ENCODE measurements at places on chromosomes 1 and 21.

DNA sequence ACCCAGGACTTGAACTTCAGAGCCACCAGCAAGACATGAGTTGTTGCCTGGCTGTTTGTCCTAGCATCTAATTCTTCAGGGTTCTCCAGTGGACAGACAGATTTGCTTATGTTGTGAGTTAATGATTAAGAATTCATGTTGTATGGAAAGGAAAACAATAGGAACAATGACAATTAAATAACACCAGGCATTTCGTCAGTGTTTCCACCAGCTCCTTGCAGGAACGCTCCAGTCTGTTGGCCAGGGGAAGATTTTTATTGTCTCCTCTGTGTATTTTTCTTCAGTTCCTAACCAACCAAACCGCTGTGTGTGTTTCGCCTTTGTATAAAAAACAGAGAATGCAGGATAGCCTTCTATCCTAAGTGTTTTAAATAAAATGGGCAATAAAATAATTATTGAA, 64.4 kb upstream of the PTGFR start:
- DNase-seq, result no peak
- no peak overlapping the region for H3K4me3 ChIP-seq
- H3K27me3 ChIP-seq, result no peaks in the 10 kb centered on the region
- H3K27ac ChIP-seq, result no peak overlapping the region
- no peaks in the 10 kb centered on the region for H3K4me1 ChIP-seq

- H3K4me1 ChIP-seq, result peaks cover 2% of the 10 kb centered on the region
- H3K36me3 ChIP-seq, result no peaks in the 10 kb centered on the region
- no peak overlapping the region for H3K4me3 ChIP-seq
- H3K27me3 ChIP-seq, result no peaks in the 10 kb centered on the region
- H3K27ac ChIP-seq, result no peak overlapping the region
Observed at GRCh38 chr1:246032984-246033383, 474.1 kb downstream of the SMYD3 start.

DNA sequence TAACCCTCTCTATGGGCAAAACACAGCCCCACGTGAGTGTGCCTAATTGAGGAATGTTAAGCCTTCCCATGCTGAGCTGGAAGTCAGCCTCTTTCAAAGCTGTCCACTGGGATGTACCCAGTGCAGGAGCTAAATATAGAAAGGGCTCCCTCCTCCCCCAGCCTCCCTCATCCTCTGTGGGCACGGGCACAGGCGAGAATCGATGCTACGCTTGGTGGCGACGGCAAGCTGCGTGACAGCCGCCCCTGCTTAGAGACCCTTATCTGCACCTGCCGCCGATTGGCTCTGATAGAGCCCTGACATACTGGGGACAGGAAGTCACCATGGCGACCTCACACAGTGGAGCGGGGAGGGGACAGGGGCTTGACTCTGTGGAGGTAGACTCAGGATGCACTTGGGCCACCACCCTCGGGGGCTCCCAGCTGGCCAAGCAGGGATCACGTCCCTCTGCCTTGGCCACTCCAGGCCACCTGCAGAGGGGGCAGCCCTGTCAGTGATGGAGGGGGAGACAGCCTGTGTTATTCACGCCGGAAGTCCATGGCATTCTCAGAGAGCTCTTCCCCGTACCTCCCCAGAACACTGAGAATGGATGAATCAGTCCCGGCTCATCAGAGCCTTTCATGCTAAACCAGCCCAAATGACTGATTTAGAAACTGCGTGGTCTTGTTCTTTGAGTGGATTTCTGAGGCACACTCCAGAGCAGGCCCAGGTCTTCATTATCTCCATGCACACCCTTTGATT, 84.8 kb downstream of the KCND3 start:
- no peak overlapping the region for H3K4me3 ChIP-seq
- H3K4me1 ChIP-seq, result no peaks in the 10 kb centered on the region
- no peak for DNase-seq
- H3K27ac ChIP-seq, result no peak overlapping the region

GRCh38 chr1:21966247-21967000, 10.4 kb upstream of the CELA3B start:
- H3K27me3 ChIP-seq, result peaks cover 8% of the 10 kb centered on the region
- H3K4me3 ChIP-seq, result no peak overlapping the region
- H3K4me1 ChIP-seq, result peaks cover 2% of the 10 kb centered on the region

DNA sequence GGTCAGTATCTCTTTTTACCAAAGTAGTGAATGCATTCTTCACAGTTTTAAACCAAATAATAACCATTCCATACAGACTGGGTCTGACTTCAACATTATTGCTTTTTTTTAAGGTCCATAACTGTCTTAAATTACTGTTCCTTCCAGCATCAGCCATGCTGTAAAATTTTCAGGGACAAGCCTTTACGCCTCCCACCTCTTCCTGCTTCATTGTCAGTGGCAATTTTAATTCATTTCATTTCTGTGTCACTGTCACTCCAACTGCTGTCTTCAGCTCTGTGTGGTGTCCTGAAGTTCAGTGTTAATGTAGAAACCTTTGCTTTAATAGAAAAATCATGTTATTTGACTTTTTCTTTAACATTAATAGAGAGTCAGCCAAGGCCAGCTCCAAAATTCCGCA, 365.6 kb upstream of the PTBP2 start:
- H3K4me3 ChIP-seq, result no peak overlapping the region
- no peaks in the 10 kb centered on the region for H3K36me3 ChIP-seq
- H3K27ac ChIP-seq, result no peak overlapping the region
- H3K4me1 ChIP-seq, result no peaks in the 10 kb centered on the region
- no peak for DNase-seq

DNA sequence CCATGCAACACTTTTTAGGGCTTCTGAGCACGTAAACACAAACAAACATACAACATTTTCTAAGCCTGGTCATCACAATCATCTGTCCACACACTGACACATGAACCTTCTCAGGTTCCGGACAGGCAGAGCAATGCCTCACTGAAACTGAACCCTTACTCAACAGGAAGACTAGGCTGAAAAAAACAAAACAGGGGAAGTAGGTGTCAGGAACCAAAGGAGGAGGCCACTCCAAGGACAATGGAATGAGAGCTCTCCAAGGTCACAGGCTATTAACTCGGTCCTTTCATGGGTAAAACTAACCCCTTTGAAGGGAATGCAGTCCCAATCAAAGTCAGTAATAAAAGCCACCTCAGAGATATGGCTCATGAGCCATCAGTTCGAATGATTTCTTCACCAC, 76.6 kb downstream of the FAM78B start:
- H3K27ac ChIP-seq, result no peak overlapping the region
- H3K4me1 ChIP-seq, result no peaks in the 10 kb centered on the region
- H3K27me3 ChIP-seq, result peaks cover 6% of the 10 kb centered on the region
- no peaks in the 10 kb centered on the region for H3K36me3 ChIP-seq

DNA sequence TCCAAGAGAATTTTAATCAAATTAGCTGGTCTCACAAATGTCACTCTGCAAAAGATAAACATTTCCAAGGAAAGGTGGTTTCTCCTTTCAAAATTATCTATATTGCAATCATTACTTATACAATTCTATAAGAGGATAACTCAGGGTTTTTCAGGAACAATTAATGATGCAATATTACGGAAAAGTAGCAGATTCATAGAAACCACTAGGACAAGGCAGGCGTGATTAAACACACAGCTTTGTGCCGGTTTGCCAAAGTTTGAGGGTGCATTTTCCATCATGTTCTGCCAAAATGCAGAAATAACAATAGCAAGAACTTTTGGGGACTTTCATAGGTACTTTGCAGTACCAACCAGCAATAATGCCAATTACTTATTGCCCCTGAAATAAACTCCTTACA, 605 bp downstream of the TNFRSF9 start:
- no peak overlapping the region for H3K27ac ChIP-seq
- H3K4me1 ChIP-seq, result peaks cover 31% of the 10 kb centered on the region
- peaks cover 30% of the 10 kb centered on the region for H3K27me3 ChIP-seq
- H3K4me3 ChIP-seq, result no peak overlapping the region

- H3K4me3 ChIP-seq, result no peak overlapping the region
- peaks cover 7% of the 10 kb centered on the region for H3K27me3 ChIP-seq
- H3K36me3 ChIP-seq, result no peaks in the 10 kb centered on the region
- no peak for DNase-seq
Observed at GRCh38 chr1:35210321-35211119, 17.6 kb upstream of the SFPQ start.

DNA sequence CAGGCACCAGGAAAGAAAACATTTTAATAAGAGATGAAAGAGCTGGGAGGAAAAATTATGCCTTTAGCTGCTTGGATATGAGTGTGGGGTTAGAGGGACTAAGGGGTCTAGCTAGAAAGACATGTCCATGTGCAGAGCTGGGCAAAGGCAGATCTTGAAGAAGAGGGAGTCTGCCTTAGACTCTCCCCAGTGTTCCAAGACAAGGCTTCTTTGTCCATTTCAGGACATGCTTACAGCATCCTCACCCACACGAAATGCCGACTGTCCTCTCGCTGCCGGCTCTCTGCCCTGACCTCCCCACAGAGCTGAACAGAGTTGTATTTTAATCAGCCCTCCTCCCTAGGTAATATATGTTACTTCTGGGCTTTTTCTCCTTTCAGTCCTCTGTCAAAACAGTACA, 100.7 kb upstream of the ATP1B1 start:
- no peak overlapping the region for H3K4me3 ChIP-seq
- H3K27me3 ChIP-seq, result no peaks in the 10 kb centered on the region
- no peak for DNase-seq

DNA sequence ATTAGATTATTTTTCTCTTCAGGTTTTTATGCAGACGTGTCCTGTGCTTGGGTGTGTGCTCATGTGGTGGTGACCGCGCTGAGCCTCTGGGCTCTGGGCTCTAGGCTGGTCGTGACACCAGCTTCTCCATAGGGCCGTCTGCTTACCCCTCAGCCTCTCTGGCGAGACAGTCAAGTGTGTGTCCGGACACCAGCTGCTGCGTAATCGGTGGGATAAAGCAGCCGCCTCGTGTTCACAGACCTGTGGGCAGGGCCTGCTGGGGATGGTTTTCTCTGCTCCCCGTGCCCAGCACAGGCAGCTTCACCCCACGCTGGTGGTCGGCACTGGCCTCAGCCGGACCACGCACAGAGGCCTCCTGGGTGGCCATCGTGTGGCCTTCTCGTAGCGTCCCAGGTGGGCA, 33.6 kb upstream of the DIP2A start:
- H3K4me3 ChIP-seq, result no peak overlapping the region
- H3K36me3 ChIP-seq, result peaks cover 49% of the 10 kb centered on the region
- no peak for DNase-seq
- no peaks in the 10 kb centered on the region for H3K27me3 ChIP-seq

- no peak overlapping the region for H3K27ac ChIP-seq
- H3K4me3 ChIP-seq, result no peak overlapping the region
- peaks cover 19% of the 10 kb centered on the region for H3K4me1 ChIP-seq
- DNase-seq, result no peak
- peaks cover 19% of the 10 kb centered on the region for H3K27me3 ChIP-seq
- no peaks in the 10 kb centered on the region for H3K36me3 ChIP-seq
Observed at GRCh38 chr1:112470966-112471365, 37.8 kb upstream of the WNT2B start.

DNA sequence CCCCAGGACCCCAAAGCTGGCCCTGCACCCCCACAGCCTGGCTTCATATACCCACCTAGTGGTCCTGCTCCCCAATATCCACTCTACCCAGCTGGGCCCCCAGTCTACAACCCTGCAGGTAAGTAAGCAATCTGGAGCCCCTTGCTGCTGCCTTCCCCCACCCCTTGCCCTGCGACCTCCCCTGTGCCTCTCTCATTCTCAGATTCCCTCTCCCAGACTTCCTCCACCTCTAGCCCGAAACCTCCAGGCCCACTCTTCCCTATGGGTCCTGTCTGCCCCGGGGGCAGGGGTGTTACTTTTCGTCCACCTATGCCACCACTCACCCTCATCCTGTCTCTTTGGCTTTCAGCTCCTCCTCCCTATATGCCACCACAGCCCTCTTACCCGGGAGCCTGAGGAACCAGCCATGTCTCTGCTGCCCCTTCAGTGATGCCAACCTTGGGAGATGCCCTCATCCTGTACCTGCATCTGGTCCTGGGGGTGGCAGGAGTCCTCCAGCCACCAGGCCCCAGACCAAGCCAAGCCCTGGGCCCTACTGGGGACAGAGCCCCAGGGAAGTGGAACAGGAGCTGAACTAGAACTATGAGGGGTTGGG, 2.9 kb downstream of the SHISA4 start:
- H3K27me3 ChIP-seq, result peaks cover 53% of the 10 kb centered on the region
- no peak overlapping the region for H3K4me3 ChIP-seq
- no peak for DNase-seq
- H3K27ac ChIP-seq, result no peak overlapping the region
- H3K4me1 ChIP-seq, result peaks cover 11% of the 10 kb centered on the region

GRCh38 chr1:168271636-168272035, 9.0 kb upstream of the TBX19 start:
- peaks cover 19% of the 10 kb centered on the region for H3K36me3 ChIP-seq
- no peak overlapping the region for H3K27ac ChIP-seq
- H3K4me3 ChIP-seq, result no peak overlapping the region
- peaks cover 8% of the 10 kb centered on the region for H3K4me1 ChIP-seq
- no peak for DNase-seq

DNA sequence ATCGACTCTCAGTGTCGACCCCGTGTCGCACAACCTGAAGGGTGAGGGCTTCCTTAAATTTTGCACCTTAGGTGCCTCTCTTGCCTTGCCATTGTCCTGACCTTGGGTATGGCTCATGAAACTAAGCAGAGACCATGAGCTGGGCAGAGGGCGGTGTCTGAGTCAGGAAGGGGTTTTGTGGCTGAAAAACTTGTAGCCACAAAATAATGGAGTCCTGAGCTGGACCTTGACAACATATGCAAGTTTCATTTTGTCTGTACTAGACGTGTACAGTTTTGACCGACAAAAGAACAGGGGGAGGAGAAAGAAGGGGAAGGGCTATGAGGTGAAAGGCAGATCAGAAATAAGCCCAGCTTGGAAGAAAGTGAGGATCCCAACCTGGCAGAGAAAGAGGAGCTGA, 8.3 kb upstream of the RUNX1 start:
- H3K4me3 ChIP-seq, result no peak overlapping the region
- peaks cover 8% of the 10 kb centered on the region for H3K4me1 ChIP-seq
- no peak overlapping the region for H3K27ac ChIP-seq
- H3K36me3 ChIP-seq, result no peaks in the 10 kb centered on the region
- DNase-seq, result no peak

- no peaks in the 10 kb centered on the region for H3K36me3 ChIP-seq
- DNase-seq, result no peak
- no peak overlapping the region for H3K27ac ChIP-seq
- peaks cover 3% of the 10 kb centered on the region for H3K4me1 ChIP-seq
Observed at GRCh38 chr1:89945852-89946476, 48.9 kb upstream of the ZNF326 start.

DNA sequence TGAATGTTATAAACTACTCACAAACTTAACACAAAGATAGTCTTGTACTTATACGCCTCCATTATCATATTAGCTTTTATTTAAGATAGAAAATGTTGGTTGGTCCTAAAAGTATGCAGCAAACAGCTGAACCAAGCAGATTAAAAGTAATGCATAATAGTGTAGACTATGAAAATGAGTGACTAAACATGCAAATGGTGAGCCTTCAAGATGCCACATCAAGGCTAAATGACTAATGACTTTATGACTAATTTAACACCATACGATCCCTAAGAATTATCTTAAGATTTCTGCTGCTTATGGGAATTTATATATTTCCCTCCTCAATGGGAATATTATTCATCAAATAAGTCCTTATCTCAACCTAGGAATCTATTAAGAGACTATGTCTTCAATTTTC, 4.6 kb downstream of the GPATCH2 start:
- no peak overlapping the region for H3K27ac ChIP-seq
- DNase-seq, result no peak
- H3K4me1 ChIP-seq, result peaks cover 36% of the 10 kb centered on the region
- no peaks in the 10 kb centered on the region for H3K27me3 ChIP-seq

- H3K4me3 ChIP-seq, result no peak overlapping the region
- H3K36me3 ChIP-seq, result peaks cover 57% of the 10 kb centered on the region
- no peak overlapping the region for H3K27ac ChIP-seq
- H3K4me1 ChIP-seq, result no peaks in the 10 kb centered on the region
- no peaks in the 10 kb centered on the region for H3K27me3 ChIP-seq
- DNase-seq, result no peak
Observed at GRCh38 chr1:147618077-147618569, 52.2 kb downstream of the ACP6 start.
